A549 treated with GW870086 at 1 μM for 4 hours (cell line): ENCODE measurements at places on chromosomes 1 and 21. TPM values are rescaled to one million over a fixed set of nuclear protein-coding genes. Genes with fewer than 3 reads are reported as not detected.

The RAB25 gene
- not detected in 5 replicates for total RNA-seq

The CYP4A11 gene
- total RNA-seq = not detected in 5 replicates

The FAM163A gene
- not detected in 5 replicates for total RNA-seq

The UCK2 gene
- total RNA-seq = 122 to 131 TPM (median 125 TPM) in 5 replicates

The THEM5 gene
- not detected in 5 replicates for total RNA-seq

The PADI2 gene
- 0.87 to 1.5 TPM (median 1.00 TPM) in 5 replicates for total RNA-seq

The TLR5 gene
- total RNA-seq = 0.05 to 0.58 TPM (median 0.24 TPM) in 5 replicates
